Sigmoid colon (tissue), 7 donors: ENCODE measurements at places on chromosomes 6 and 20. TPM values are rescaled to one million over a fixed set of nuclear protein-coding genes. Genes with fewer than 3 reads are reported as not detected.

- DNase-seq: no peak
Observed at GRCh38 chr6:81166770-81167169, 585.7 kb downstream of the TENT5A start.

DNA sequence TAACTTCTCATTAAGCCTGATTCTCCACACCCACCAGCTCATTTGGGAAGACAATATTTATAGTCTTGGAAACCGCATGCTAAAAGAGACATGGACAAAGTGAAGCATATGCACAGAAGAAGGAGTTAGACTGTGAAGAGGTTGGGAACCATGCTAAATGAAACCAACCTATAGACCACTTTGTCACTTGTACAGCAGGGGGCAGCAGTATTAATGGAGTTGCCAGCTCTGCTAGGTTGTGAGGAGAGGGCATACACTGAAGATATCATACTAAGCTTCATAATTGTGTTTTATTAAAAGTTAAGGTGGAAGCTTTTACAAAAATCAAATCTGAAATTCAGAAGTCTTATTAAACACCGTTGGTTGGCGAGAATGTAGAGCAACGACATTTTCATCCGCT is 38.3 kb upstream of the HMGCLL1 start:
- no peak for DNase-seq

- no peak for DNase-seq
Observed at GRCh38 chr6:161048641-161049040, 57.1 kb downstream of the MAP3K4 start.

- no peak for DNase-seq
Observed at GRCh38 chr6:129754750-129755149, 44.8 kb upstream of the ARHGAP18 start.

ADAM33 gene
- total RNA-seq: 132 TPM

ARFGEF3 gene
- total RNA-seq: 1.5 TPM

TSPYL4 gene
- 15.7 TPM for total RNA-seq
